Right renal cortex interstitium (tissue), 3 donors: ENCODE measurements at places on chromosomes 2 and 18. TPM values are rescaled to one million over a fixed set of nuclear protein-coding genes. Genes with fewer than 3 reads are reported as not detected.

DNA sequence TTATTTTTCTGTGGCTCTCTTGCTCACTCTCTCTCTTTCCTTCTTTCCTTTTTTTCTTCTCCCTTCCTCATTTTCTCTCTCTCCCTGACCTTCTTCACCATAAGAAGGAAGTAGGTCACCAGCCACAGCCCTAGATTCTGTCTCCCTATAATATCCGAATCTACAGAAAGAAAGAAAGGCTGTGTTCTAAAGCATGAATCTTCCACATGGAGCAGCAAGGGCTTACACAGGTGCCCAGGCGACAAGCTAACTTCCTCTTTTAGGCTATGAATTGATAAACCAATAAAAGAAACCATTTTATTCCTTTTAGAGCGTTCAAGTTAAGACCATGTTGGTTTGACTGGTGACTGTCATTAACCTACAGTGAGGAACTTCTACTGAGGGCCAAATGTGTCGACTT lies 49.3 kb downstream of the CACNB4 start:
- DNase-seq = no peak

DNA sequence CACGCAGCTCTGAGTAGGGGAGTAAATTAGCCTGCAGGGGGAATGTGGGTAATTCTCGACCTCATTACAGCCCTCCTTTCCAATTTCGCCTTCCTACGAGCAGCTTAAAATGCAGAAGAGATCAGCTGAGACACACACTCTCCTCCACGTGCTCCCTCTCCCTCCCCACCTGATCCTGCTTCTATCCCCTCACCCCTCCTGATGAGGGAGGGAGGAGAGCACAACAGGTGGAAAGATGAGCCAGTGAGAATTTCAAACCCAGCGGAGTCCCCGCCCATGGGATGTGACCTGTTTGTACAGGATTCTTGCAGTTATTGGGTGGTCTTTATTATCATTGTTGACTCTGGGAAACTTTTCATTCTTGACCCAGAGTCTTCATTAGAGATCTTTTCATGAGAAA lies 35.5 kb downstream of the DDX18 start:
- DNase-seq = no peak

GRCh38 chr2:221787561-221787960 lies 215.5 kb upstream of the EPHA4 start:
- no peak for DNase-seq

DNA sequence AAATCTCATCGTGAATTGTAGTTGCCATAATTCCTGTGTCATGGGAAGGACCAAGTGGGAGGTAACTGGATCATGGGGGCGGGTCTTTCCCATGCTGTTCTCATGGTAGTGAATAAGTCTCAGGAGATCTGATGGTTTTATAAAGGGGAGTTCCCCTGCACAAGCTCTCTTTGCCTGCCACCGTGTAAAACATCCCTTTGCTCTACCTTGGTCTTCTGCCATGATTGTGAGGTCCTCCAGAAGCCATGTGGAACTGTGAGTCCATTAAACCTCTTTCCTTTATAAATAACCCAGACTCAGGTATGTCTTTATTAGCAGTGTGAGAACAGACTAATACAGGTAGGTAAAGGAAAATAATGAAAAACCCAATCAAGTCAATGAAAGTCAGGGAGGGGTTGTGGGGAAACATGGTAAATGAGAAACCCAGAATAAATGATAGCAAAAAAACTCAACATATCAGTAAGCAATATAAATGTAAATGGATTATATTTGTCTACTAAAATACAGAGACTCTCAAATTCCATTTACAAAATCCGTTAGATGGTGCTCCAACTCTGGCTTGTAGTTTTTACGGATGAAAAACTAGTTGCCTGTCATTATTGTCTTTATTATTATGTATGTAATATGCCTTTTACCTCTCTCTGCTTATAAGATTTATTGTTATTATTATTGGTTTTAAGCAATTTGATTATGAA lies 98.9 kb upstream of the NDUFV2 start:
- DNase-seq = no peak

MOGAT1 gene
- polyA plus RNA-seq = not detected

- no peak for DNase-seq
These were observed 524 bp downstream of the ANKRD30B start for GRCh38 chr18:14748496-14748895.
